ENCODE measurements at places on chromosomes 3 and 15.

DNA sequence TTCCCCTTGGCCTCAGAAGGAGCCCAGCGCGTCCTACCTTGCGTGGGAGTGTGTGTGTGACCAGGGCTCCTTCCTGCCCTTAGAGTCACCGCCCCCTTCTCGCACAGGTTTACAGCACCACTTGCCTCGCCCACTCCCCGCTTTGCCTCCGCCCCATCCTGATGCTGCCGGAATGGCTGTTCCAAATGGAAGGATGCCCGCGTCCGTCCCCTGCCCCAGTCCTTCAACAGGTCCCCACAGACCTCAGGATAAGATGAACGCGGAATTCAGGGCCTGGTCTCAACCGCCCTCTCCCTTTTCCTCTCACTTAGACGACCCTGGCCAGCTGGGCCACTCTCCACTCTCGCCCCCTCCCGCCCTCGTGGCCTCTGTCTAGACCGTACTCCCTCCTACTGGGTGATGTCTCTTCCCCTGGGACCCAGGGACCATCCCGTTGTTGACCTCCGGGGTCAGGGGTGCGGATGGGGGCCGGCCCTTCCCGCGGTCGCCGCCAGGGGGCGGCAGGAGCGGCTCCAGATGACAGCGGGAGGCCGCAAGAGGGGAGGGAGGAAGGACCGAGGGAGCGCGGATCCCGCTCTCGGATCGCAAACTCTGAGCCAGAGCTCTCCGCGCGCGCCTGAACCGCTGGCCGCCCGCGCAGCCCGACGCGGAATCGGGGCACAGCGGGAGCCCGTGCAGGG lies at the start of gene THSD4:
Gene THSD4, plus strand, starts transcription at position 585 of the 680 bp plus-strand sequence.
- DNase-seq, result peak; percentile 91

- DNase-seq, result no peak
Observed at GRCh38 chr3:21747966-21748555, 2.9 kb downstream of the ZNF385D start.

DNA sequence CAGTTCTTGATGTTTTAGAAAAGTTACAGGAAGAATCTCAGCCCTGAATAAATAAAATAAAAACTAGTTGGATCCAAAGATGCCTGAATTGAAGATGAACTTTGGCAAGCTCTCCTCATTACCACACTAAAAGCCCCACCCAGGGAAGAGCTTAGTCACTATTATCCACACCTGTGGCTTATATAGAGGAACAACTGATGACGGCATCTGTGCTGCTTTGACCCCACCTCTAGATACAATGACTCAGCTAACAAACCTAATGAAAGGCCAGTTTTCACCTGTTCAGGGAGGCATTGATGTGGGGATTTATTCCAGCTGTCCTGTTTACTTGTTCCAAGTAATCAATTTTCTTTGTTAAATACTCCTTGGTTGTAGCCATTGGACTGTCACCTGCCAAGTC lies 604.7 kb upstream of the EPHA6 start:
- no peak for DNase-seq

DNA sequence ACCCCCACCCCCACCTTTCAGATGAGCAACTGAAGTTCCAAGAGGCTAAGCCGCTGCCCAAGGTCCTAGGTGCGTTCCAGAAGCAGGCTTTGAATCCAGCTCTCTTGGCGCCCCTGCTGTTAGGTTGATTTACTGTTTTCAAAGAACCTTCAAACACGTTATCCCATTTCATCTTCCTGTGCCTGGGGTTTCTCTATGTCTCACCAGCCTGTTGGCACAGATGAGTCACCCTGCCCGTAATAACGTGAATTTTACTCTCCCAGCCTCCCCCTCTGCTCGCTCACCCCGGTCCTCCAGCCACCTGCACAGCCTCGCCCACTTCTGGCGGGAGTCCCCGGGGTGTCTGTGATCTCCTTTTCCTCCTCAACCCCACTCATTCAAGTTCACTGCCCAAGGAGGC lies 13.0 kb upstream of the TSEN2 start:
- no peak for DNase-seq

DNA sequence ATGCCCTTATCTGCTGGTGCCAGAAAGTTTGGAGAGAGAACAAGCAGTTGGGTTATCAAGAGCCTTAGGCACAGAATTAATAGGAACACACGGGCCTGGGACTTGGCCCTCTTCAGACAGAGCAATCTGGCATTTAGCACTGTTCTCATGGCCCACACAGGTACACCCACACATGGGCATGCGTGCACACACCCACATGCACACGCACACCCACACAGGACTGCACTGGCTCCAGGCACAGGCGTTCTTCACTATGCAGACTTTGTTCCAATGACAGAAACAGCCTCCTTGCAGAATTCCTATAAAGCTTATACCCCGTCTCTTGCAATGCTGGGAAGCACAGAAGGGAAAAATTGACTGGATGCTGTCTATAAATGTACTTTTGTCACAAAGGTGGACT lies 36.3 kb downstream of the TMEM44 start:
- no peak for DNase-seq

GRCh38 chr3:127275287-127275781 lies 12.5 kb downstream of the PRR20G start:
- DNase-seq, result no peak

DNA sequence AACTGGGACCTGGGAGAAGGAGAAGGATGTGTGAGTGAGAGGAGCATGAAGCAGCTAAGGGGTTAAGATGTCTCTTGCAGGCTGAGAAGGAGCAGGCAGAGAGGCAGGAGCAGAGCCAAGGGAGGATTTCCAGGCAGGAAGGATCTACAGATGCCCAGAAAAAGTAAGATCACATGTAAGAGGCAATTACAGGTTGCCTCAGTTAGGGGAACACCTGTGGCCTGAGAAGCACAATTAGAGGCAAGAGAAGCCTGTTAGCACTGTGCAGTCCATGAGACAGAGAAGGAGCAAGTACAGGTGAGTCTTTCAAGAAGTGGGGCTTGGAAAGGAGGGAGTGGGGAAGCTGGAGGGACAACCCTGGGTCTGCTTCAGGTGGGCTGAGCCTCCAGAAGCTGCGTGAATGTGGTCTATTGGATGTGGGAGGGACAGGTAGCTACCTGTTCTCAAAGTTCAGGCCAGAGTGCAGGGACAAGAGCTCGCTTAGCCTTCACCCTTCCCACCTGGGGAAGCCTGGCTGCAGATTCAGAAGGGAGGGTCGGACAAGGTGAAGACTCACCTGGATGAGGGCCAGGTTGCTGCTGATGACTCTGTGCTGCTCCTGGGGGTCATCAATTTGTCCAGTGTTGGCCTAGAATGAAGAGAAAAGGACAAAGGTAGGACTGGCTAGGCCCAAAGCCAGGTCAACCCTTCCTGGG lies 50.7 kb downstream of the SLC41A3 start:
- DNase-seq, result no peak

All from WTC11 (cell line).